ENCODE measurements at places on chromosomes 7 and 10. TPM values are rescaled to one million over a fixed set of nuclear protein-coding genes. Genes with fewer than 3 reads are reported as not detected.

Gene GRID1
- 0.14 TPM for total RNA-seq

Gene RP9
- total RNA-seq: 3.6 TPM

Gene AP4M1
- 4.6 TPM for total RNA-seq

Gene SYCE1
- not detected for total RNA-seq

Gene AKR1C8
- not detected for total RNA-seq

Gene MBL2
- total RNA-seq: 222 TPM

DNA sequence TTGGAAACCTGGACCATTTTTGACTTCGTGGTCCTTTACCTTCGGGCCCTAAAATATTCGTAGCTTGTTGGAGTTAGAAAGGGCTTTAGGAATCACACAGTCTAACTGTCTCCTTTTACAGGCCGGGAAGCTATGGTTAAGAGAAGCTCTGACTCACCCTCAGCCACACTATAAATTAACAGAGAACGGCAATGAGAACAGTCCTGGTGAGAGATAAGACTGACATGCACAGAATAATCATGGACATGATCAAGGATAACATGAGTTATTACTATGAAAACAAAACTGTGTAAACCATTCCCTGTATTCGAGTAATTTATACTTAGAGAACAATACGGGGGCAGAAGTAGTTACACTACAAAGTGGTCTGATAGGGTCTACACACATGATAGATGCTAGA lies 162.5 kb upstream of the MALRD1 start:
- H3K4me1 ChIP-seq: no peaks in the 10 kb centered on the region
- H3K36me3 ChIP-seq: no peaks in the 10 kb centered on the region
- H3K4me3 ChIP-seq: no peak overlapping the region
- no peak overlapping the region for H3K27ac ChIP-seq
- no peaks in the 10 kb centered on the region for H3K27me3 ChIP-seq
- DNase-seq: no peak

- no peak overlapping the region for H3K27ac ChIP-seq
- no peak for DNase-seq
- no peaks in the 10 kb centered on the region for H3K36me3 ChIP-seq
- H3K4me1 ChIP-seq: no peaks in the 10 kb centered on the region
- H3K4me3 ChIP-seq: no peak overlapping the region
Measured at GRCh38 chr10:31980471-31980870, 51.8 kb upstream of the ARHGAP12 start.

DNA sequence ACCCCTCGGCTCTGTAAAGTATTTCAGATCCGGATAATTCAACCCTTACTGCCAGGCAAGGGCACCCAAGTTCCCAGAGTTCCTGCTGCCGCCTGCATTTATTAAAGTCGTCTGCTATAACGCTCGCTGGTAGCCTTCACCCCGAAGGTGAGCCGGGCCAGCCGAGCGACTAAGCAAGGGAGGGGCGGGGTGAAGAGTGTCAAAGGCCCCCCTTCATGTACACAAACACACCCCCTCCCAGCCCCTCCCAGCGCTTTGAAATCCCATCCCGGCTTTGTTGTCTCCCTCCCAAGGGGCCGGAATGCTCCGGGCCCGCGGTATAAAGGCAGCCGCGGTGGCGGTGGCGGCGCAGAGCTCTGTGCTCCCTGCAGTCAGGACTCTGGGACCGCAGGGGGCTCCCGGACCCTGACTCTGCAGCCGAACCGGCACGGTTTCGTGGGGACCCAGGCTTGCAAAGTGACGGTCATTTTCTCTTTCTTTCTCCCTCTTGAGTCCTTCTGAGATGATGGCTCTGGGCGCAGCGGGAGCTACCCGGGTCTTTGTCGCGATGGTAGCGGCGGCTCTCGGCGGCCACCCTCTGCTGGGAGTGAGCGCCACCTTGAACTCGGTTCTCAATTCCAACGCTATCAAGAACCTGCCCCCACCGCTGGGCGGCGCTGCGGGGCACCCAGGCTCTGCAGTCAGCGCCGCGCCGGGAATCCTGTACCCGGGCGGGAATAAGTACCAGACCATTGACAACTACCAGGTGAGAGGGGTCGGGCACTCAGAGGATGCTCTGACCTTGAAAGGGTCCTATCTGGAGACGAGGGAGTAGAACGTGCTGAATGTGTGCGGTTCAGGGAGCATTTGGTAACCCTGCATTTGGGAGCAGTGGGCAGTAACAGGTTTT lies at the start of gene DKK1:
TSS of gene DKK1 (plus strand) at position 349 of the 889 bp plus-strand sequence. CDS start at position 503, 154 bp downstream.
- H3K27me3 ChIP-seq: peaks cover 8% of the 10 kb centered on the region
- no peak within 1 kb of the TSS for H3K27ac ChIP-seq
- peak; percentile 54 for DNase-seq
- peak within 1 kb of the TSS; percentile 57 for H3K4me3 ChIP-seq

GRCh38 chr7:144019457-144019856 lies 19.3 kb downstream of the OR6B1 start:
- no peak overlapping the region for H3K4me3 ChIP-seq
- H3K4me1 ChIP-seq: no peaks in the 10 kb centered on the region
- no peak for DNase-seq
- no peaks in the 10 kb centered on the region for H3K27me3 ChIP-seq
- H3K36me3 ChIP-seq: no peaks in the 10 kb centered on the region

DNA sequence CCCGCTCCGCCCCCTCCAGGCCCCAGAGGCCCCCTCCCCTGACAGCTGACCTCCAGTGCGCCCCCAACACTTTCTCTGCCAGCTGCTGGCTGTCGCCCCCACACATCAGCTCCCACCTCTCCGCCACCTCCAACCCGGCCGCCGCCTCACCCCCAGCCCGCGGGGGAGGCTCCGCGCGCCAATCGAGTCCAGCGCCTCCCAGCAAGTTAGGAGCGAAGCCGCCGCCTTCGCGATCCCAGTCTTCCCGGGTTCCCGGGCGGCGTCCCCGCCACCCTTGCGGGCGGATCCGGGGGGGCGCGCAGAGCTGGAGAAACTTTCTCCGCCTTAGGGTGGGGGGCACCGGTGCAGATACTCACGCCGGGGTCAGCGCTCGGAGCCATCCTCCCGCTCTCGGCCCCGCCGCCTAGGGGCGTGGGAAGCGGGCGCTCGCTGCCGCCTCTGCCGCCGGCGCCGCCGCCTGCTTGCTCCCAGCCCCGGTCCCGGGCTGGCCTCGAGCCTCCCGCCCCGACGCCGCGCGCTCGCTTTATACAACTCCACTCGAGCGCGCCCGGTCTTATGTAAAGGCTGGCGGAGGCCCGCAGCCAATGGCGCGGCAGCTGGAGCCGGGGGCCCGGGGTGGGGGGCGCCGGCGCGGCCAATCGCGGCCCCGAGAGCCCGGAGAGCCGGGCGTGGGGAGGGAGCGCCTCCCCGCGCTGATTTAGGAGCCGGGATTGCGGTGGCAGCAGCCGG lies at the start of gene CRTAC1:
TSS of gene CRTAC1 (minus strand) at position 529 of the 729 bp plus-strand sequence. CDS start at position 380, 149 bp downstream.
- H3K4me3 ChIP-seq: no peak within 1 kb of the TSS
- no peaks in the 10 kb centered on the region for H3K36me3 ChIP-seq
- H3K27me3 ChIP-seq: peaks cover 7% of the 10 kb centered on the region
- no peak for DNase-seq
- H3K27ac ChIP-seq: no peak within 1 kb of the TSS

GRCh38 chr7:157429680-157430224 lies 92.9 kb downstream of the DNAJB6 start:
- no peaks in the 10 kb centered on the region for H3K27me3 ChIP-seq
- no peaks in the 10 kb centered on the region for H3K36me3 ChIP-seq
- no peak overlapping the region for H3K4me3 ChIP-seq
- no peaks in the 10 kb centered on the region for H3K4me1 ChIP-seq
- no peak for DNase-seq
- no peak overlapping the region for H3K27ac ChIP-seq

GRCh38 chr7:27161214-27161720 lies 4.1 kb downstream of the HOXA9 start:
- H3K27ac ChIP-seq: no peak overlapping the region
- peak overlapping the region; percentile 47 for H3K4me3 ChIP-seq
- peaks cover 51% of the 10 kb centered on the region for H3K27me3 ChIP-seq
- H3K36me3 ChIP-seq: no peaks in the 10 kb centered on the region

- no peak overlapping the region for H3K27ac ChIP-seq
- H3K4me1 ChIP-seq: no peaks in the 10 kb centered on the region
- no peak for DNase-seq
- no peaks in the 10 kb centered on the region for H3K27me3 ChIP-seq
Measured at GRCh38 chr7:148540041-148540738, 50.4 kb upstream of the C7orf33 start.

- H3K4me3 ChIP-seq: no peak overlapping the region
- H3K27me3 ChIP-seq: no peaks in the 10 kb centered on the region
- no peaks in the 10 kb centered on the region for H3K4me1 ChIP-seq
- DNase-seq: no peak
Measured at GRCh38 chr10:48699011-48699627, 14.4 kb downstream of the WDFY4 start.

DNA sequence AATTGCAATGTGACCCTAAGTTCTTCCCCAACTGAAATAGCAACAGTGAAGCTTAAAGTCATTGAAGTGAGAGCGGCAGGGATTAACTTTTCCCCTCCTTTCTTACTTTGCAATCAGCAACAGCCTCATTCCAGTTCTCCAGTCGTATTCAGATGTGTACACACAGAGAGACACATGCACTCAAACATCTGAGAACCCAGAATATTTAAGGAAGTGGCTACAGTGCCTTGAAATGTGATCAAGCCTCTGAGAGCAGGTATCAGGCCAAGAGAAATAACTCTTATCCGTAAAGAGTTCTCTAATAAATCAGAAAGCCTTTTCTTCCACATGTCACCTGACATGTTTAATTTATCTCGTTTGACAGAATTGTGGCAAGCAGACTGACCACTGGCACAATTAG lies 388.9 kb upstream of the NPVF start:
- DNase-seq: no peak
- no peak overlapping the region for H3K27ac ChIP-seq
- no peaks in the 10 kb centered on the region for H3K27me3 ChIP-seq
- H3K4me3 ChIP-seq: no peak overlapping the region

DNA sequence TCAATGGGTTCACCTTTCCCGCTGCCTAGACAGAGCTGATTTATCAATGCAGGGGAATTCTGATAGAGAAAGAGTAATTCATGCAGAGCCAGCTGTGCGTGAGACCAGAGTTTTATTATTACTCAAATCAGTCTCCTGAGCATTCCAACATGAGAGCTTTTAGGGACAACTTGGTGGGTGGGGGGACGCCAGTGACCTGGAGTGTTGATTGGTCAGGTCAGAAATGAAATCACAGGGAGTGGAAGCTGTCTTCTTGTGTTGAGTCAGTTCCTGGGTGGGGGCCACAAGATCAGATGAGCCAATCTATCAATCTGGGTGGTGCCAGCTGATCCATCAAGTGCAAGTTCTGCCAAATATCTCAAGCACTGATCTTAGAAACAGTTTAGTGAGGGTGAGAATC lies 99.0 kb upstream of the CAV2 start:
- no peak overlapping the region for H3K4me3 ChIP-seq
- no peaks in the 10 kb centered on the region for H3K36me3 ChIP-seq
- no peak overlapping the region for H3K27ac ChIP-seq
- no peaks in the 10 kb centered on the region for H3K27me3 ChIP-seq
- no peak for DNase-seq
- no peaks in the 10 kb centered on the region for H3K4me1 ChIP-seq

DNA sequence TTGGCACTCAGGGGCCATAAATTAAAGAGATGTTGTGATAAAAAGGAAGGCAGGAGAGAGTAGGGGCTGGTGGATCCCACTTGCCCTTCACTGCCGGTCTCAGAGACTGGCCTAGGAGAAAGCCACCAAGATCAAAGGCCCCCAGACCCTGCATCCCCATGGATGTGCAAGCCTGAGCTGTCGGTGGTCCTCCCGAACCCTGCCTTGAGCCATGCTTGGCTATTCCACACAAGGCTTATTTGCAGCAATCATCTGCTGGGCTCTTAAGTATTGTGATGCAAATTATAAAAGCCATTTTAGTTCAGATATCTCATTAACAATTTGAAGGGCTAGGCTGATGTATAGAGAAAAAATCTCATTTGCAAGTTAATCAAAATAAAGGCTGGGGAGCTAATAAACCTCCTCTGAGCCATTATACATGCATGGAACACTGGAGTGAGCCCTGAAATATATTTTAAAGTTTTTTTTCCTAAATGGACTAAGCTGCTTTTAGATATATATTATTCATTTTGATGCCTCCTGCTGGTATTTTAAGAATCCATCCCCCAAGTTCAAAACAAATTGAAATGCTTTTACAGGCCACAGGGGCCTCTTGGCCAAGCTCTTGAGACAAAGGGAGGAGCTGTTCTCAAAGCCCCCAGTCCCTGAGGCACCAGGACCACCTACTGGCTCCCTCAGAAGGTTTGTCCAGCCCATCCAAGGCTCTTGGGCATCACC lies 28.1 kb downstream of the OAT start:
- no peak overlapping the region for H3K4me3 ChIP-seq
- no peak for DNase-seq
- peaks cover 13% of the 10 kb centered on the region for H3K4me1 ChIP-seq
- H3K27me3 ChIP-seq: no peaks in the 10 kb centered on the region
- no peaks in the 10 kb centered on the region for H3K36me3 ChIP-seq

- no peaks in the 10 kb centered on the region for H3K36me3 ChIP-seq
- no peak overlapping the region for H3K27ac ChIP-seq
- no peak overlapping the region for H3K4me3 ChIP-seq
- DNase-seq: no peak
Measured at GRCh38 chr7:108226816-108227299, 96.7 kb upstream of the LAMB4 start.

DNA sequence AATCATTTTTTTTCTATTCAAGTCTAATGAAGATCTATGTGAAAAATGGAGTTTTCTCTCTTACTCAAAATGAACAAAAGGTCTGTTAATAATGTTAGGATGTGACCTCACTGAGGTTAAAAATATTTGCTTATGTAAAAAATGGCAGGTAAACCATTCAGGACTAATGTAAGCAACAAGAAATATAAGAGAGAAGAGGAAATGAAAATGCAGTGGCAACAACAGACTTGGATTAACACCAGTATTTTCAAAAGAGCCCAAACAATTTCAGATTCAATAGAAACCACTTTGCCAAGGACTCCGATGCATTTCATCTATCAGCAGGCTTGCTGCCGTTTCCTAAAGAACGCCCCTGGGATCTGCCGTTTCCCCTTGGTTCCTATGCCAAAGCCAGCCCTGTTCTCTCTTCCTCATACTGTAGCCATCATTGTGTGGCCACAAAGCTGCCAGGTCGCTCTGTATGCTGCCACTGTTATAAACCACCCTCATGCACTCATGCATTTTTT lies 66.4 kb downstream of the MTURN start:
- H3K27ac ChIP-seq: no peak overlapping the region
- no peaks in the 10 kb centered on the region for H3K4me1 ChIP-seq
- no peaks in the 10 kb centered on the region for H3K27me3 ChIP-seq
- H3K4me3 ChIP-seq: no peak overlapping the region
- no peaks in the 10 kb centered on the region for H3K36me3 ChIP-seq
- no peak for DNase-seq

DNA sequence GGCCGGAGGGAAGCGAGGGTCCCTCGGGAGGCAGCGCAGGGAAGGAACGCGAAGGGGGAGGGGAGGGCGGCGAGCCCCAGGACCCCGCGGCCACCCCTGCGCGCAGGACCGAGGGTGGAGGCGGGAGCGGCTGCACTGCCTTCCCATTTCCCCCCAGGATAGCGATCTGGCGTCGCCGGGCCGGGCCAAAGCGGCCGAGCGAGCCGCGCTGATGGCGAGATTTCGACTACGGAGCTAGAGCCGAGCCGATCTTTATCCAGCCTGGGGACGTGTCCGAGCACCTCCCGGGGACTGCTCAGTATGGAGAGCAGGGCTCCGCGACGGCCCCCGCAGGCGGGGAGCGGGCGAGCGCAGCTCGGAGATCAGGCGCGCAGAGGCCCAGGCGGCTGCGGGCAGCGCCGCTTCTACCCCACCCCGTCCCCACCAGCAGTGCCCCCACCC lies 590 bp upstream of the CRTAC1 start:
- no peak overlapping the region for H3K27ac ChIP-seq
- peaks cover 10% of the 10 kb centered on the region for H3K4me1 ChIP-seq
- peaks cover 13% of the 10 kb centered on the region for H3K27me3 ChIP-seq
- DNase-seq: no peak
- no peak overlapping the region for H3K4me3 ChIP-seq

GRCh38 chr7:47672271-47672791 lies 90.4 kb upstream of the TNS3 start:
- H3K4me1 ChIP-seq: peaks cover 2% of the 10 kb centered on the region
- no peak overlapping the region for H3K27ac ChIP-seq
- no peak for DNase-seq
- H3K27me3 ChIP-seq: no peaks in the 10 kb centered on the region
- H3K4me3 ChIP-seq: no peak overlapping the region
- H3K36me3 ChIP-seq: no peaks in the 10 kb centered on the region
